ENCODE measurements at places on chromosomes 3 and 15.

DNA sequence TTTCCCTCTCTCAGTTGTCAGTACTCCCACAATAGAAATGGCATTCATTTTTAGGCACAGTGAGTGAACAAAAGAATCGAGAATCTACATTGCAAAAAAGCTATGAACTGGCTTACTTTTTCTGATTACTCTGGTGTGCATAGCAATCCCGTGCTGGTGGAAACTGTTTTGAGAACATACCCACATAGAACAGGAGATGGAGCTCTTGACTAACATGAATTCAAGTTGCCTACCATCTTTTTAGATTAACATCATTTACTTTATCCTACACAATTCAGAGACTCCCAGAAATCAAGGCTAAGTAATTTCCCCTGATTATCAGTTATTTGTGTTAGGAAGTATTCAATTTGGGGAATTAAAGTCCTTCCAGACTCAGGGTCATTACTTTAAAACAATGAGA lies 326.6 kb downstream of the ARPP21 start:
- DNase-seq, result no peak

DNA sequence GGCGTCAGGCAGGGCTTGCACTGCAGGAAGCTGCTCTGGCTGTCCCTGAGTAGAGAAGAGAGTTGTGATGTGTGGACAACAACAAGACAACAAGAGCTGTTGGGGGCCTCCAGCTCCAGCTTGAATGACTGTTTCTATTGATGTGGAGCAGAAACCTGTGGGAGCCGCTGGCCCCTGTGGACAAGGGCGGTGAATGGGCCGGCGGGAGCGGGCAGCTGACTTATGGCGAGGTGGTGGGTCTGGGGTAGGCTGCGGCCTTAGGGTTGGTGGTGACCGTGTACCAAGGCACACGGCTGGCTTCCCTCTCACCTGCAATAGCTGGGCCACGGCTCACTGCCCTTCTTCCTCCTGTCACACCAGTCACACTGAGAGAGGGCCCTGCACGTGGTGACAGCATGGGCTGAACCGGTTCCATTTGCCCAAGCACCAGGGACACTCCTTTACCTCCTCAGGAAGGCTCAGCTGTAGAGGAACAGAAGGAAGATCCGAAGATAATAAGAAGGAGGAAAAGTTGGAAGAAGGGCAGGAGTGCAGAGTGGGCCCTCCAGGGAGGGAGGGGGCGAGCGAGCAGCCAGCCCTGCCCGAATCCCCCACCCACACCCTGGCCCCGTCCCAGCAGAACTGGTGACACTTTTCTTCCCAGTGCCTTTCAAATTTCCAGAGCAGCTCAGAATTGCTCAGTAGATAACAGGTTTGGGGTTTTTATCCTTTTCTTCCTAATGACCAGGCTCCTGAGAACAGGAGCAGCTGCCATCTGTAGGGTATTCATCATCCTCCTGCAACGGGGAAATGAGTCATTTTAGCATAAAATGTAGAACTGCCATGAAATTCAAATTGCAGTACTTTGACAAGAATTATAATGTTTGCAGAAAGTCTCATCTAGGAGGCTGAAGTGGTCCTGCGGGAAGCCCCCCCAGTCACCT lies 136.9 kb downstream of the TJP1 start:
- DNase-seq, result no peak

- peak; percentile 48 for DNase-seq
Measured at GRCh38 chr3:128787256-128788253, 61.6 kb downstream of the RAB7A start.

- no peak for DNase-seq
Measured at GRCh38 chr15:39555885-39556284, 25.0 kb upstream of the THBS1 start.

- DNase-seq, result no peak
Measured at GRCh38 chr3:133374708-133375402, 25.0 kb upstream of the BFSP2 start.

- DNase-seq, result no peak
Measured at GRCh38 chr3:189488241-189488767, 142.9 kb upstream of the TP63 start.

GRCh38 chr3:139601191-139601961 lies 61.8 kb upstream of the RBP1 start:
- DNase-seq, result no peak

- DNase-seq, result no peak
Measured at GRCh38 chr3:71978150-71978721, 193.3 kb upstream of the PROK2 start.

DNA sequence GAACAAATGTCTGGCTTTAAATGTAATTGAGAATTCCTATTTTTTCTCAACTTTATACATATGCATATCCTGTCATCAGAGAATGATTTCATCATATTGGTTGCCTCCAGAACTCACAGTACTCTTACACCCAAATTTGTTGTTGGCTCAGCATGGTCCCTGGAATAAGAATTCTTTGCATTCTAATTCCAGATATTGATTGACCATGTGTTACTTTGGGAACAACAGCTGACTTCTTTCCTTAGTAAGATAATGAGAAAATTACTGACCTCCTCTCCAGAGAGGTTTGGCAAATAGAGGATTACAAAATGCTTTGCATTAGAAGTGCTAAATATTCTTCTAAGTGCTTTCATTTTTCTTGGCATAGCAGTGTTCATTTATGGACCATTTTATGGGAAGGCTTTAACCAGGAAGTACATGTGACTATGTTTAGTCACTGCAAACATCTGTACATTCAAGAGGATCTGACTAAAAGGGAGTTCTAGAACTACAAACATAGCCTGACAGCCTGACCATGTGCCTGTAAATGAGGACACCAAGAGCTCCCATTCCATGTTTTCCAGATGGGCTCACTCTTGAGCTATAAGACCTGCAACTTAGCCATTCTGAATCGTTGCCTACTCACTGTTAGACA lies 391.6 kb upstream of the DPPA4 start:
- no peak for DNase-seq

DNA sequence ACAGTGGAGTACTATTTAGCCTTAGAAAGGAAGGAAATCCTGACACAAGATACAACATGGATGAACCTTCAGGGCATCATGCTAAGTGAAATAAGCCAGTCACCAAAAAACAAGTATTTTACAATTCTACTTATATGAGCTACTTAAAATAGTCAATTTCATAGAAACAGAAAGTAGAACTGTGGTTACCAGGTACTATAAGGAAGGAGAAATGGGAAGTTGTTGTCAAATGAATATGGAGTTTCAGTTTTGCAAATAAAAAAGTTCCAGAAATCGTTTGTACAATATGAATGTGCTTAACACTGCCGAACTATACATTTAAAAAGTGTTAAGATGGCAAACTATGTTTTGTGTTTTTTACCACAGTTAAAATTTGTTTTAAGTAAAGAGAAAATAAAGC lies 26.8 kb downstream of the TRANK1 start:
- DNase-seq, result no peak

- no peak for DNase-seq
Measured at GRCh38 chr3:194572143-194572789, 61.0 kb downstream of the TMEM44 start.

GRCh38 chr3:126394179-126394976 lies at the start of gene CFAP100:
Gene CFAP100, plus strand, starts transcription at chr3:126394909. Its CDS starts 1,092 bp downstream, at chr3:126396001.
- no peak for DNase-seq

GRCh38 chr15:40325700-40326099 lies 2.2 kb downstream of the INAFM2 start:
- no peak for DNase-seq

- no peak for DNase-seq
Measured at GRCh38 chr3:145519398-145520047, 641.5 kb downstream of the PLOD2 start.

DNA sequence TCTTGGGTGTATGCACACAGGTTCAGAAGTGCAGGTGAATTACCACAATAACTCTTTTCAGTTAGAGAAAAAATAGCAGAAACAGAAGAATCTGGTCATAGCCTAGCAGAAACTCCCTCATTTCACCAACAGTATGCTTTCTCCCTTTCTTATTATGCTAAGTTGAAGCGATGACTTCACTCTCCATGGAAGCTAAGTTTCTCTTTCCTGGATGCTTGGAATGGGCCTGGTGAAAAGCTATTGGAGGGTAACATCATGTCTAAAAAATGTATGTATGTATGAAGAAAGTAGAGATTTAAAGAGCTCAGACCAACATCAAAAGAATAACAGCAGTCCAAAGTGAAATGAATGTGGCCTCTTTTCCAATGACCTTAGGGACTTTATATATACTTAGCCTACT lies 145.5 kb downstream of the TIGIT start:
- no peak for DNase-seq

DNA sequence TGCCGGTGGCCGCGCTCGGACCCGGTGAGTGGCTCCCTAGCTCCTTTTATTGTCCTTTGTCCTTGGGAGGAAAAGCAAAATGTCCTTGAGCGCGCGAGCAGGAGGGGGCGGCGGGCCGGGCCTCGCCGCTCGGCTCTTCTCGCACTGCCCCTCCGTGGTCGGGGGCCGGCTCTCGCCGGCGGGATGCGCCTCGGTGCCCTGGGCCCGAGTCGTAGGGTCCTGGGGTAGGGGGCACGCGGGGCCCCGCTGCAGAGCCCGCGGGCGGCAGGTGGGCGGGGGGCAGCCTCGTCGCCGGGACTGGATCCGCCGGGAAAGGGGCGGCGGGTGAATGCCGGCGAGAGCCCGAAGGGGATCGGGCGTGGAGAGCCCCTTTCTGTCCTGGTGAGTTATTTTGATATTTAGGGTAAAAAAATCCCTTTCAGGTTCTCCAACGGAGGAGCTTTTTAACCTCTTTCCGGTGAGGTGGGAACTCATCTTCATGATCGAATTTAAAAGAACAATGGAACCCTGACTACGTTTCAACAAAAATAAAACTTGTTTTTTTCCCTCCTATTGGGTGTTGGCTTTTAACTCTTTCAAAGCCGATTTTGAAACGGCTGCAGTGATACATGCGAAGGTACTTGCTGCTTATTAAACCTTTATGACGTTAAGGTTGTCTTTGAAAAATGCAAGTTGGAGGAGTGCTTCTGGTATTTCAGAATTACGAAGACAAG lies 16.8 kb upstream of the CHD2 start:
- peak; percentile 36 for DNase-seq

DNA sequence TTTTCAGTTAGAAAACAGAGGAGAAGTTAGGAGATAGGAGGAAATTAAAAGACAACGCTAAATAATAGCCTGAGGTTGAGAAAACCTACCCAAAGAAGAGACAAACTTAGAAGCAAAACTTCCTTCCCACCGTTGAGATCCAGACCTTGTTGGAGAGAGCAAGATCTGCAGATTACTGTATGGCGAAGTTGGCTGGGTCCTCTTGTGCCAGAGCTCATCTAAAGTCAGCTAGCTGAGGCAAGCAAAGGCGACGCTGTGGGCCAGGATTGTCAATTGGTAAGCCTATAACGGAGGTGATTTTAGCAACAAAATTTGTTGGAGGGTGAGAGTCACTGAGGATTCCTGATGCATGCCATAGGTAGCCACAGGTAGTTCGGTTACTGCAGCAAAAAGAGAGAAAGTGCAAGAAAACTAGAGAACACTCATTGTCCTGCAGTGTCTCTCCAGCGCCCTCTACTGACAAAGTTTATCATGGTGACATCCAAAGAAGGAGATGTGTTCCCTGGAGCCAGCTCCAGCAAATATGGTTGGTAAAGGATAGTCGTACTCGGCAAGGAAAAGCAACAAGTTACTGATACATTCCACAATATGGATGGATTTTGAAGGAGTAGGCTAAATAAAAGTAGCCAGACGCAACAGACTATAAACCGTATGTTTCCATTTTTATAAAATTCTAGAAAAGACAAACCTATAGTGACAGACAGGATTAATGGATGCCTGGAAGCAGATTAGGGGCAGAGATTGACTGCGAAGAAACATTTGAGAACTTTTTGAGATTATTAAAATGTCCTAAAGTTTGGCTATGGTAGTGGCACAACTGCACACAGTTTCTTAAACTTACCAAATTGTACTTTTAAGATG lies 9.8 kb upstream of the OR5K4 start:
- DNase-seq, result peak; percentile 8

- no peak for DNase-seq
Measured at GRCh38 chr3:111335512-111336303, 206.3 kb upstream of the CD96 start.

DNA sequence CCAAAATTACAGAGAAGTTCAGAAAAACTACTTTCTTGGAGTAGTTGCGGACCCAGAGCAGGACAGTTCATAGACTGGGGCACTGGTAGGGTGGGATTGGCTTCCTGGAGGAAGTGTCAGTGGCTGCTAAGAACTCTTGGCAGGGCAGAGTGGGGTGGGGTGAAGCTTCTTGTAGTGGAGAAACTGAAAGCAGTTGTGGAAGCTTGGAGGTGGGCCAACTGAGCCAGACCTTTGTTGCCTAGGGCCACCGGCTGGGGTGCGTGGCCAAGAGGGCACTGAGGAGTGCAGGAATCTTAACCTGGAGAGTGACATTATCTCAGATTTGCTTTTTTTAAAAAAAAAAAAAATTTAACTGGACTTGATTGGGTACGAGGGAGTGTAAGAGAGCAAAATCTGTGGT lies 3.1 kb downstream of the KAT2B start:
- peak; percentile 58 for DNase-seq

GRCh38 chr3:51794206-51794605 lies 15.2 kb upstream of the IQCF6 start:
- no peak for DNase-seq

DNA sequence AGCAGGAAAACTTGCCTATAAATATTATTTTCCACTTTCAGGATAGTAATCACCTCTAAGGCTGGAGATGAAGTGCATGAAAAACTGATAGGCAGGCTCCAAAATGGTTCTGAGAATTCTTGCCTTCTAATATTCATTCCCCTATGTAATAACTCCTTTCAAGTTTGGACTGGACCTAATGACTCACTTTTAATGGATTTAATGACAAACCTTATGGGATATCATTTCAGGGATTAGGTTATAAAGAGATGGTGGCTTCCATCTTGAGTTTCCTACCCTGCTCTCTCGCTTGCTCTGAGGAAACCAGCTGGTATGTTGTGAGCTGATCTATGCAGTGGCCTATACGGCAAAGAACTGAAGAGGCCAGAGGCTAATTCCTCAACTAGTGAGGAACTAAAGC lies 192.0 kb downstream of the BCHE start:
- no peak for DNase-seq

DNA sequence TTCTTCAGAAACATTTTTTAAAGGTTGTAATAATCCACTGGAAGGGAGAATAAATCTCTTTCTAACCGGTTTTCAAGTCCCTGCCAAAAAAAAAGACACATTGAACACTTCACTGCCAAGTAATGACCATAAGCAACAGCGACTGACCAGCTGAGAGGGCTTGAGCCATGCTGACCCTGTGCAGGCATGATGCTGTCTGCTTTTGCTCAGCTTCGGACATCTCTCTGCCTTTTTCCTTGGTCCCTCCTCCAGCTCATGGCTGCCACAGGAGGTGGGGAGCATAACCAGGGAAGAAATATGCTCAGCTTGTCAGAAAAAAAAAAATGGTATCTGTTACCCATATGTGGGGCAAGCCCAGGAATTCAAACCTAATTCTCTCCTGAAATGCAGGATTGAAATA lies 1.5 kb downstream of the IGSF10 start:
- no peak for DNase-seq

GRCh38 chr3:129233538-129233937 lies 15.9 kb upstream of the COPG1 start:
- DNase-seq, result no peak

- DNase-seq, result no peak
Measured at GRCh38 chr3:4515916-4516579, 22.9 kb downstream of the ITPR1 start.

GRCh38 chr3:165523801-165524200 lies 313.4 kb downstream of the BCHE start:
- no peak for DNase-seq

Measured in activated naive CD8-positive, alpha-beta T cell treated with anti-CD3 and anti-CD28 coated beads for 36 hours (primary cell).